ENCODE measurements at places on chromosomes 5 and 9.

DNA sequence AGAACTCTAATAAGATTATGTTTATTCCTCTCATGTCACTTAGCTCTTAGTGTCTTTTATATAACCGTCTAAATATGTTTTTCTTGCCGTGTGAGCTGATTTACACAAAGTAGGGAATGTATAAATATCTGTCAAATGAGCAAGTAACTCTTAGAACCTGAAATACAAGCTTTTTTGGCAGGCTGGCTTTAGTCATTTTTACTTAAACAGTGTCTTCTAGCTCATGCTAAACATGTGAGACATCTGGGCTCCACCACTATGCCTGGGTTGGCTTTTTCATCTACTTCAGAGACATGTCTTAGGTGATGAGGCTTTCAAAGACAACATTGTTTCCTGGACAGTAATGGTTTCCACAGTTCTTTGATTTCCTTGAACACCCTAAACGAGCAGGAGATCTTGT, 137.2 kb upstream of the ZNF608 start:
- DNase-seq: no peak

DNA sequence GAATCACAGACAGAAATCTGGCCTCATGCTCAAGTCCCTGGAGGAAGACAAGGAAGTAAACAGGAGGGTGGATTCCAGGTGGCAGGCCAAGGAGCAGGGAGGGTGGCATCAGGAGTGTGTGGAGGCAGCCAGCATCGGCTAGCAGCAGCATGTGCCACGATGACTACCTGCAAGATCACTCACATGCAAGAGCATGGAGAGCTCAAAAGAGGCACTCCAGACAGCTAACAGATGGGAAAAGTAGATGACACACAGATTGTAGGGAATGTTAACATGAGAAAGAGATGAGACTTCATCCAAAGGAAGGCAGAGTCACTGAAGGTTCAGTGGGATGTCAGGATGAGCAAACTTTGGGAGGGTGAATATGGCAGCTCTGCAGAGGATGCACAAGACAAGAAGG, 104.3 kb downstream of the SEMA5A start:
- no peak for DNase-seq

DNA sequence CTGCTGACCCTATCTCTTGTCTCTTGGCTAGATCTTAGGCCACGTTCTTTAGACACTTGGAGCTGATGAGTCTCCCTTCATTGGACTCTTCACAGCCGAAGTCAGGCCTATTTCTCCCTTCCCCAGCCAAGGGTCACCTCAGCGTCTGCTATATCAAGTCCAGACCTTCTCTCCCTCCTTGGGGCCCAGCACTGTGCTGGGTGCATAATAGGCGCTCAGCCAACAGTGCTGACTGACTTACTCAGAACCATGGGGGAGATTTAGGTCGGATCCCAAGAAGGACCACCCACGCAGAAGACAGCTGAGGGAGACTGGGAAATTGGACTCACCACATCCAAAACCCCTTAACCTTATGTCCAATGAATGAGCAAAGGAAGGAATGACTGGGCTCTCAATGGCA, 5.6 kb upstream of the AMBP start:
- DNase-seq: no peak

GRCh38 chr5:125198270-125198974, 452.0 kb upstream of the ZNF608 start:
- no peak for DNase-seq

DNA sequence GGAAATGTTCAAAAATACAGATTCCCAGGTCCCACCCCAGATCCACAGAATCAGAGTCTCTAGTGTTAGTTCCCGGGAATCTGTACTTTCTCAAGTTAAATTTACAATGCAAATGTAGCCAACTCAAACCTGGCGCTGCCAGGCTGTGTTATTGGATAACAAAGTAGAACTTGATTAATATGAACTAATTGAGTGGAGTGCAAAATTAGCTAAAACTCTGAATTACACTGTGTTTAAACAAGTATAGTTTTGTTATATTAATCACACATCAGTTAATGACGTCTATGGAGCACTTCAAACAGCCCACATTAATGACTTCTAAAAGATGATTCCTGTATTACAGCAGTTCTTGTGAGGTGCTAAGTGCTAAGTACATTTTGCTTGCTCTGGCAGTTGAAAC, 32.4 kb upstream of the CYFIP2 start:
- peak; percentile 23 for DNase-seq

All from stimulated activated effector memory CD8-positive, alpha-beta T cell treated with anti-CD3 and anti-CD28 coated beads, Interleukin-12 subunit alpha, Interleukin-12 subunit beta, amount 100 ng/mL, for 72 hours (primary cell).